ENCODE measurements at places on chromosomes 12 and 14.
A peak's percentile ranks its signal among the peaks of the same experiment; 100 is the strongest.

- no peak for DNase-seq
Measured at GRCh38 chr12:79765157-79765556, 74.4 kb upstream of the PAWR start.

- DNase-seq, result peak; percentile 81
Measured at GRCh38 chr14:68593806-68594536, 198.9 kb downstream of the ZFP36L1 start.

- no peak for DNase-seq
Measured at GRCh38 chr12:82529101-82529500, 157.6 kb upstream of the TMTC2 start.

DNA sequence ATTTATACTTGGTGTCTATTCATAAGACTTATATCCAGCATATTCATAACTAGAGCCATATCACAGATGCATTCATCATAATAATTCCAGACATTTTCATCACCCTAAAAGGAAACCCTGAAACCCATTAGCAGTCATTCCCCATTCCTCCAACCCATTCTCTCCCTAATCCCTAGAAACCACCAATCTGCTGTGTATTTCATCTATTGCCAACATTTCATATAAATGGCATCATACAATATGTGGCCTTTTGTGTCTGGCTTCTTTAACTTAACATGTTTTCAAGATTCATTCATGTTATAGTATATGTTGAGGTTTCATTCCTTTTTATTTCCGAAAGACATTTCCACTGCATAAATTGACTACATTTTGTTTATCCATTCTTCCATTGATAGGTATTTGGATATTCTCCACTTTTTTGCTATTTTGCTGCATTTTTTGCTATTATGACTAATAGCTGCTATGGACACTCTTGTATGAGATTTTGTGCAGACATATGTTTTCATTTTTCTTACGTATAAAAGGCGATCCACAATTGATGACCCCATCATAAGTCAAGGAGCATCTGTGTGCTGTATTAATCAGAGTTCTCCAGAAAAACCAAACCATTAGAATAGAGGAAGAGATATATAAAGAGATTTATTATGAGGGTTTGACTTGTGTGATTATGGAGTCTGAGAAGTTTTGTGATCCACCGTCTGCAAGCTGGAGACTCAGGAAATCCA, 5.1 kb upstream of the OAS2 start:
- DNase-seq, result no peak

DNA sequence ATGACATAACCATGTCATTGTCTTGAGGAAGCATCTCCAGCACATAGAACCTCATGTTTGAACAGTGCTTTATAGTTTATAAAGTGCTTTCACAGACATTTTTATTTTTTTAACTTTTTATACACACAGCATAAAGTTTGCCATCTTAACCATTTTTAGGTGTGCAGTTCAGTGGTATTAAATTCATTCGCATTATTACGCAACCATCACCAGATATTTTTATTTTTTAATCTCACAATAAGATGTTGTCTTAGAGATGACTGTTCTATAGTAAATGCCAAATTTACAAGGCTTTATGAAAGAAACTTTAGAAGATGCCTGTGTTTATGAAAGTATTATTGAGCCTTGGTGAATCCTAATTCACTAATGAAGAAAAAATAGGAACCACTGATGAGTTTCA, 19.9 kb downstream of the CYP46A1 start:
- no peak for DNase-seq

DNA sequence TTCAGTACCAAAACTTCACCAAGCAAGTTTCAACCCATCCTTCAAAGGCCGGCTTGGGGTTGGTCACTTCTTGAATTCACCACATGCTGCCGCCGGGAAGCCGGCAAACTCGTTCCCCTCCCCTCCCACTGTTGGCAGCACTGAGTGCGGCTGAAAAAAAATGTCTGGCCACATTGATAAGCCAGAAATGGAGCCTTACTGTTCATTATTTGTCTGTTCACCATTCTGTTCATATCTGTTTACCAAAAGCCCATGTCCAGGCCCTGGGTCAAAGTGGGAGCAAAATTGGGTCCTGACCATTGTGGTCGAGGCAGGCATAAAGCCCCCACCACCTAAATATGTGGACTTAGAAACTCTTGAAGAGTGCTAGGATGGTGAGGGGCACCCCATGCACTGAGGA, 7.3 kb upstream of the HSP90AA1 start:
- no peak for DNase-seq

GRCh38 chr14:54085841-54086240, 129.2 kb upstream of the BMP4 start:
- no peak for DNase-seq

GRCh38 chr14:77562681-77563080, 53.8 kb downstream of the SPTLC2 start:
- no peak for DNase-seq

- DNase-seq, result no peak
Measured at GRCh38 chr12:19561411-19561961, 122.2 kb downstream of the AEBP2 start.

- DNase-seq, result no peak
Measured at GRCh38 chr12:2439332-2440100, 355.3 kb upstream of the FKBP4 start.

- DNase-seq, result no peak
Measured at GRCh38 chr12:51898937-51899336, 8.4 kb upstream of the ACVRL1 start.

DNA sequence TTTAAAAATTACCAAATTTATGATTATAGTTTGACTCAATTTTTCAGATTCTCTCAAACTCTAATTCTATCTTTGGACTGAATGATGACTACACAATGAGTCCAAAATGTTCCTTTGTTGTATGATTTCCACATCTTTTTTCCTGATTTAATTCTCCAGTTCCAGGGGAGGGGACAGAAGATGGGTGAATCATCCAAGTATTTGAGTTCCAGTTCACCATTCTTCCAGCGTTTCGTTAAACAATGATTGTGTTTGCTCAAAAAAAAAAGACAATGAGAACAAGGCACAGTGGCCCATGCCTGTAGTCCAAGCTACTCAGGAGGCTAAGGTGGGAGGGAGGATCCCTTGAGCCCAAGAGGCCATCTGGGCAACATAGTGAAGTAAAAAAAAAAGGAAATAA, 23.8 kb downstream of the BAZ1A start:
- no peak for DNase-seq

DNA sequence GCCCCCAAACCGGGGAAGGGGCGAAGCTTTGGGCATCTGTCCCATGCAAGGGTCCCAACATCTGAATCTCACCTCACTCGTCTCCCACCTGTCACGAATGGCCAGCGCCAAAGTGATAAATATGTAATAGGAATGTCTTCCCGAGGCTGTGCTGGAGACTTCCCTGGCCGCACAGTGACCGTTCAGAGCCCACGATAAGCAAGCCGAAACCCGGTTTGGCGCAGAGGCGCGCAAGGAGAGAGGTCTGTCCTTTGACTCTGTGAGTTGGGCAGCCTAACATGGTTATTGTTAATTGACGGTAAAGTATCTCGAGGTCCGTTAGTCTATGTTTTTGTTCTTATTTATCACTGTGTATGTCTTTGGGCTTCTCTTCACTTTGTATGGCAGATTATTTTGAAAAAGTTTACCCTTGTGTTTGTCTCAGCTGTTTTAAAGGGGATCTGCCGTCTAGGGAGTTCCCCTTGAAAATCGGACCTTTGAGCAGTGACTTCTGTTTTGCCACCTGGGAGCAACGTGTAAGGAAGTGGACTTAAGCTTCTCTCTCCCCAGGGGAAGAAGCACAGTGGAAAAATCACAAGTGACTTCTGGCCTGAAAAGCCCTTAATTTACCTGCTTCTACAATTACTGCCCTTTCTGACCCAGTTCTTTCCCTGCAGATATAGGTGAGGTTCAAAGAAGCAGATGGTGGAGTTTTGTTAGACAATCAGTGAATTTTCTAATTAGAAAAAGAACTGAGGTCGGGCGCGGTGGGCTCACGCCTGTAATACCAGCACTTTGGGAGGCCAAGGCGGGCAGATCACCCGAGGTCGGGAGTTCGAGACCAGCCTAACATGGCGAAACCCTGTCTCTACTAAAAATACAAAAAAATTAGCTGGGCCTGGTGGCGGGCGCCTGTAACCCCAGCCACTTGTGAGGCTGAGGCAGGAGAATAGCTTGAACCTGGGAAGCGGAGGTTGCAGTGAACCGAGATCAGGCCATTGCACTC, 1.1 kb upstream of the TM9SF1 start:
- peak; percentile 60 for DNase-seq

DNA sequence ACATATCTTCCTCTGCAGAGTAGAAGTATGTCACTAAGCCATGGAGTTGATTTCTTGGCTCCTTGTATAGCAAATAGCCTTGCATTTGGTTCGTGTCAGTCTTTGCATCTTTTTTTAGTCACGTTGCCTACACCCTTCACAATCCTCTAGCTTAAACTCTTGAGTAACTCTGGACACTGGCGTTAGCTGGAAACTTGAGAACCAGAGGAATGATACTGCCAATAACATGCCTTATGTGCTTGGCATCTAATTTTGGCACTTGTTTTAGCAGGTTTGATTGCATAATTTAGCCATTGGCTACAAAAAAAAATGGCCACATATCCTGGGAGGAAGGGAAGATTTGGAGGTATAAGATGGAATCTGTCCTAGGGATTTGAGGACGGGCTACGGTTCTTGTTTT, 136.2 kb downstream of the ETV6 start:
- no peak for DNase-seq

DNA sequence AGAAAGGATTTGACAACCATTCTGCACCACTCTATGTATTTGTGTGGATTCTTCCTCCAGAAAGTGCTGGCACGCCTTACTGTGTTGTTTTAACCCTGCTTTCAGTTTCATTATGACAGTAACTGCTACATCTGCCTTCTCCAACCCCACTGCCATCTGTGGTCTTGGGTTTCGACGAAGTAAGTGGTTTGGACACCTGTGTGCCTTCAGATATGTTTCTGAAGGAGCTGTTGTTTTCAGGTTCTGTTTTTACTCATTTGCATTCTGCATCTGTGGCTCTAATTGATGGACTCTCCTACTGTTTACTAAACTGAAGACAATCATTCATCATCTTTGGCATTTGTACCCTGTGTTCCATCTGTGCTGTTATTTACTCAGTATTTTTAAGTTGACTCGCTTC, 4.1 kb downstream of the TSHR start:
- DNase-seq, result no peak

DNA sequence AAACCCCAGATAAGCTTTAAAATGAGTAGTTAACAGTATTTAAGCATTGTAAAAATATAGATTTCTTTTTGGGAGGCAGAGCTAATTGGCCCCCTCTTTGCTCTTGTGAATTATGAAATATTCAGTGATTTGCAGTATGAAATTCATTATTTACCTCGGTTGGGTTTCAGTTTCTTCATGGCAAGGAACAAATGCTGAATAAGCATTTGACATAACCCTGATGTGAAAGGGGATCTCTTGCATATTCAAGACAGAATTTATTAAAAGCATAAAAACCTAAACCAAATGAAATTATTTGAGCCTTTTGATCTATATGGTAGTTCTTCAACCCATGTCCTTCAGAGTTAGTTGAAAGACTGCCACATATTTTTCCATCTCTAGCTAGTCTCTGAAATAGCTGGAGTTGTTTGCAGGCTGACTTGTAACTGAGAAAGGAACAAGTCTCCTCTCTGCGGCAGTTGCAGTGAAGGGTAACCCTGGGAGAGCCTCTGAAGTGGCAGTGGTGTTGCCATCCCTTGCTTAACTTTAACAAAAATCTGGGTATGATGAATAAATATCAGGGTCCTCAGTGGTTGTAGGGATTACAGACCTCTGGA, 690 bp downstream of the AKAP6 start:
- DNase-seq, result no peak

- peak; percentile 58 for DNase-seq
Measured at GRCh38 chr14:55354500-55354899, 57.1 kb downstream of the ATG14 start.

DNA sequence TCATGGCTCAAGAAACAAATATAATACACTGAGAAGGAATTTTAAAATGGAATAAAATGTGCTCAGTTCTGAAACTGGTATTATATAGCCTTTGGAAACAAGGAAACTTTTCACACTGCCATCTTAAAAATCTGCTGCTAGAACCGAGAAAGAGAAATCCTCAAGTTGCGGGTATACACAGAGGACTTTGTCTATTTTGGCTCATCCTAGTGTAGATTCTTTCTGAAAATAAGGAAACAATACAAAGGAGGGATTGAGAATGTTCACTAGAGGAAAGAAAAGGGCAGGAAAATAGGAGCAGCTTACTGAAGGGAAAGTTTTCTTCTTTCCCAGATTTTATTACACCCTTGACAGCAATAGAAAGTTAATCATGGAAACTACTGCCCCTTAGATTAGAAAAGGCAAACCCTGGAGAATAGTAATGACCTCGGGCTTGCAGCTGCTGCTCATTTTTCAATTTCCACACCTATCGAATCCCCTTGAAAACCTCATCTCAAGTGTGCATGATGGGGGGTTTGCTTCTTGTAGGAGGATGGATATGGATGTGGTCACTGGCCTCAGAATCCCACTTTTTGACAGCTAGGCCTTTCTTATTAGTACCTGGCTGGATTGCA, 104.6 kb downstream of the DAAM1 start:
- no peak for DNase-seq

GRCh38 chr14:55121628-55122439, 7.2 kb upstream of the LGALS3 start:
- no peak for DNase-seq

DNA sequence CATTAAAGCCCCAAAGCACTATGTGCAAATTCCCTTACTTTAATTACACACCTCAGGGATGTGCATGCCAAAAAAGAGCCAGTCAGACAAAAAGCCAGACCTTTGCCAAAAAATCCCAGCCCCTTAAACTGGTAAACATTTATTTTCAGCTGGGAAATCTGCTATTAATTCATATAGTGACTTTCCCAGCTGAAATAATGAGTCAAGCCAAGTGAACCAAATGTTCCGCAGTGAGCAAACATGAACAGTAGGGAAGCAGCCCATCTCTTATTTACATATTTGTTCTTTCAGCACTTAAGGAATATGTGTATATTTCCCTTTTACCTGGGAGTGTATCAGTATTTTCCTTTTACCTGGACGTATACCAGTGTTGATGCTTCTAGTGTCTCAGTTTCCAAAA, 44.0 kb upstream of the OTX2 start:
- no peak for DNase-seq

DNA sequence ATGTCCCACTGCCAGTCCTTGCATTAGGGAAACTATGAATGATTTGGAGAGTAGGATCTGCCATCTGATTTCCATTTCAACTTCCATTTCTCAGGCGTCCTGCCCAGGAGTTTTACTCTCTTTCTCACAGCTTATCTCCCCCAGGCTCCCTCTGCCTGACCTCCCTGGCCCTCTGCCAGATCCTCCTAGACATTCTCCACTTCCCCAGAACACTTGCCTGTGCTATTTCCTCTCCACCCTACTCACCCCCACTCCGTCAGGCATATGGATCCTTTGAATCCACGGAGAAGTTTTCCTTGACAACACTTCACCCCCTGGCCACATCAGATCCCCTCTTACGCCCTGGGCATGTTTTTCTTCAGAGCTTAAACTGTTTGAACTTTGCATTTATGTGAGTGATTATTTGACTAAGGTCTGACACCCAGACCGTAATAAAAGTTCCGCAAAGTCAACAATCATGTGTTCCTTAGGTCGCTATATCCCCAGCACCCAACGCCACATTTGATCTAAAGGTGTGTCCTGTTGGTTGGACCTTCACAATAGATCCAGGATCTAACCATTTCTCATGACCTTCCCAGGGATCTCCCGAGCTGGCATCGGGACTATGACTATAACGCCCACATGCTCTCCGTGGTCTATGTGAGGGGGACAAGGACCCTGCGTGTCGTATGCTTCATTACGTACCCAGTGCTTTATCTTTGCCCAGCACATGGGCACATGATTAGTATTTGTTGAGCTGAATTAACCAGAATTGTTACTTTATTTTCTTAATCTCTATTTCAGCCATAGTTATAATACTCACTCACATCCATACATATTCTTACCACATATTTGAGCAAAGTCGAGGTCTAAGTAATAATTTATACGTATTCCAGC, 255.8 kb upstream of the FOXN3 start:
- DNase-seq, result peak; percentile 41
